Mesothelial cell of epicardium (in vitro differentiated cells): ENCODE measurements at places on chromosomes 11 and 22.
A peak's percentile ranks its signal among the peaks of the same experiment; 100 is the strongest.

- no peaks in the 10 kb centered on the region for H3K36me3 ChIP-seq
- DNase-seq, result no peak
- no peak overlapping the region for H3K27ac ChIP-seq
- H3K27me3 ChIP-seq, result peaks cover 92% of the 10 kb centered on the region
Measured at GRCh38 chr11:133978794-133979193, 22.0 kb upstream of the IGSF9B start.

DNA sequence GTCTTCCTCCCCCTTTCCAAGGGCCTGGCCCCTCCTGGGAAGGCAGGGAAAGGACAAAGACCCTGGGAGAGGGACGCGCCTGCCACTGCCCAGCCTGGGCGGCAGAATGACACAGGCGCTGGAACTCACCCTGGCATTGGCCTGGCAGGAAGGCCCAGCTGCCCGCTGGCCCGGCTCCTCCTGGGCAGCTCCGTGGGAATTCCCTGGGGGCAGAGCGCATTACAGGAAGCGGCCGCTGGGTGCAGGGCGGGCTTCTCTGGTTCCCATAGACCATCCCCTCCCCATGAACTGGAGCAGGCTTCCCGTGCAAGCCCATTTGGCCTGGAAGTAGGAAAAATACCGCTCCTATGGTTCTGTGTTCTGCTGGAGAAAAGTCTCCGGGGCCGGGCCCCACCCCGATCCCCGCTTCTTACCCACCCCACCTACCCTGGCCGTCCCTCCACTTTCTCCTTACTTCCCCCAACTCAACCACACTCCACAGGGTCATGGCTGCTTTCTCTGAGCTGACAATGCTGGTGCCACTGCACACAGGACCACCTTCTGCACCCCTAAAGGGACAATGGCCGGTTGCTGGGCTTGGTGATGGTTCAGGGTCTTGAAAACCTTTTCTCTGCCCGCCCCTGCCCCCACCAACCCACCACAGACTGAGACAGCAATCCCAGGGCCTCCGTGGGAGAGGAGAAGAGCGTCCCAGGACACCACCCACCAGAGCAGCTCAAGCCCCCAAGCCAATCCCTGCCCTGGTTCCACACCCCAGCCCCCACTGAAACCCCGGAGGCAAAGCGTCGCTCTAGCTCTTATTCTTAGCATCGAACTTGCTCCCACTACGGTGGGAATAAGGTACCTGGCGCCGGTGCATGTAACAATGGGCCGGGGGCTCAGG lies 58.9 kb downstream of the LINC01488 start:
- H3K4me3 ChIP-seq, result no peak overlapping the region
- peaks cover 12% of the 10 kb centered on the region for H3K4me1 ChIP-seq
- no peaks in the 10 kb centered on the region for H3K36me3 ChIP-seq

GRCh38 chr11:103545551-103545950 lies 436.3 kb downstream of the DYNC2H1 start:
- peaks cover 3% of the 10 kb centered on the region for H3K4me1 ChIP-seq
- H3K27ac ChIP-seq, result no peak overlapping the region
- H3K27me3 ChIP-seq, result no peaks in the 10 kb centered on the region
- H3K36me3 ChIP-seq, result no peaks in the 10 kb centered on the region

- no peak overlapping the region for H3K27ac ChIP-seq
- H3K4me3 ChIP-seq, result no peak overlapping the region
- no peaks in the 10 kb centered on the region for H3K36me3 ChIP-seq
- peaks cover 60% of the 10 kb centered on the region for H3K27me3 ChIP-seq
- DNase-seq, result no peak
Measured at GRCh38 chr11:134406264-134407185, 5.5 kb downstream of the B3GAT1 start.

GRCh38 chr22:43066134-43066533 lies 23.1 kb downstream of the TTLL1 start:
- no peak overlapping the region for H3K27ac ChIP-seq
- peaks cover 34% of the 10 kb centered on the region for H3K36me3 ChIP-seq
- no peaks in the 10 kb centered on the region for H3K4me1 ChIP-seq
- no peak overlapping the region for H3K4me3 ChIP-seq

GRCh38 chr11:115889712-115890111 lies 385.5 kb upstream of the CADM1 start:
- no peaks in the 10 kb centered on the region for H3K36me3 ChIP-seq
- H3K4me1 ChIP-seq, result peaks cover 17% of the 10 kb centered on the region
- H3K27me3 ChIP-seq, result peaks cover 16% of the 10 kb centered on the region
- DNase-seq, result no peak
- H3K4me3 ChIP-seq, result no peak overlapping the region

GRCh38 chr11:35005141-35005780 lies 88.8 kb downstream of the PDHX start:
- H3K27ac ChIP-seq, result no peak overlapping the region
- no peak for DNase-seq
- H3K4me1 ChIP-seq, result no peaks in the 10 kb centered on the region

DNA sequence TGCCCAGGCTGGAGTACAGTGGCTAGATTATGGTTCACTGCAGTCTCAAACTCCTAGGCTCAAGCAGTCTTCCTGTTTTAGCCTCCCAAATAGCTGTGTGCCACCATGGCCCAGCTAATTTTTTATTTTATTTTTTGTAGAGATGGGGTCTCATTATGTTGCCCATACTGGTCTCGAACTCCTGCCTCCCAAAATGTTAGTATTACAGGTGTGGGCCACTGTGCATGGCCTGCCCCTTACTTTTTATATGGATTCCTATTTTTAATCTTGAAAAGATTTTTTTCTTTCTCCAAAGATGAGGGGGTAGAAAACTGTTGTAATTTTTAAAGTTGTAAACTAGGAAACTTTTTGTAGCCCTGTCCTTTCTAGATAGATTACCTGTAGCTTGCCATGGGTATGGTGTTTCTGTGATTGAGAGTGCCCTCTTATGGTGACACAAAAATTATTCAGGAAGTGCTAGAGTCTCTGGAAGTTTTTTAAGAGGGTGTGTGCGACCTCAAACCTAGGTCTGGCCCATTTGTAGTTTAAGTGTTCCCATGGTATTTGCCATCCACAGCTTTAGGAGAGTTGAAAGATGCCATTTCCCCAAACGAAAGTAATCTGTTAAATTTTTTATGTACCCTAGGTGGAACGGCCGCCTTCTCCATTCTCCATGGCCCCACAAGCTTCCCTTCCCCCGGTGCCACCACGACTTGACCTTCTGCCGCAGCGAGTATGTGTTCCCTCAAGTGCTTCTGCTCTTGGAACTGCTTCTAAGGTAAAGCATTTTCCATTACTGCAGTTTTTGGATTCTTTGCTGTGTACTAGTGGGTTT lies 32.4 kb downstream of the MCAM start:
- H3K27me3 ChIP-seq, result no peaks in the 10 kb centered on the region
- peaks cover 2% of the 10 kb centered on the region for H3K4me1 ChIP-seq
- peaks cover 31% of the 10 kb centered on the region for H3K36me3 ChIP-seq
- H3K4me3 ChIP-seq, result no peak overlapping the region

- no peak for DNase-seq
- peaks cover 17% of the 10 kb centered on the region for H3K4me1 ChIP-seq
- H3K27ac ChIP-seq, result no peak overlapping the region
- H3K27me3 ChIP-seq, result no peaks in the 10 kb centered on the region
- peaks cover 3% of the 10 kb centered on the region for H3K36me3 ChIP-seq
Measured at GRCh38 chr11:67285541-67286498, 3.3 kb upstream of the ANKRD13D start.

DNA sequence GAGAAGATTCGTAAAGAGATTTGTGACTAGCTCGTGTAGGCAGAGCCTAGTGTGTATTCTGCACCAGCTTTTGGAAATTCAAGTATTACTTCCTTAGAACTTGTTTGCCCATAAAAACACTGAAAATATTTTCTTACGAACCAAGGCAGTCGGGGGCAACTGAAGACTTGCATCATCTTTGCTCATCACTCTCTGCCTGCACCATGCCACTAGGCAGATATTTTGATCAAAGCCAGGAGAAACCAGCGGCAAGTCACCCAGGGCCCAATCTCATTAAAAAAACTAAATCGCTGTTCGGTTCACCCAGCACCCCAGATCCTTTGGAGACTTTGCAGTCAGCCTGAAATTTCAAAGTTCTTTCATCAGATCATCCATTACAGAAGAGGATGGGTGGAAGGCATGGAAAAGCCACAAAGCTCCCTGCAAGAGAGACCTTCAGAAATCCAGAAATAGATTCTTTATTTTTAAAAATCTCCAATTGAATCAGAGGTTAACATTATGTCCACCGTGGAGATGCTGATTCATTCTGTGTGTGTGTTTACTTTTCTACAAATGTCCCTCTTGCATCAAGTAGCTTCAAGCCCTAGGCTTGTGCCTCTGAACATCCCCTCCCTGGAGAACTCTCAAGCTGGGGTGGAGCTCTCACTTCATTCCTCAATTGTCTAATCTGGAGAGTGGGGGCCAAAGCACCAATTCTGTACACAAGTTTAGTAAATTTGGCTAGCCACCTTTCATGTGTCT lies 78.4 kb downstream of the ETS1 start:
- peaks cover 45% of the 10 kb centered on the region for H3K4me1 ChIP-seq
- H3K4me3 ChIP-seq, result no peak overlapping the region
- no peak for DNase-seq
- H3K27me3 ChIP-seq, result no peaks in the 10 kb centered on the region
- H3K27ac ChIP-seq, result peak overlapping the region; percentile 6
